Breast epithelium (tissue), 4 donors: ENCODE measurements at places on chromosomes 3 and 15. TPM values are rescaled to one million over a fixed set of nuclear protein-coding genes. Genes with fewer than 3 reads are reported as not detected.
A peak's percentile ranks its signal among the peaks of the same experiment; 100 is the strongest.

The ZNF774 gene
- total RNA-seq: 4.6 TPM

The WDR72 gene
- total RNA-seq: 0.66 TPM

DNA sequence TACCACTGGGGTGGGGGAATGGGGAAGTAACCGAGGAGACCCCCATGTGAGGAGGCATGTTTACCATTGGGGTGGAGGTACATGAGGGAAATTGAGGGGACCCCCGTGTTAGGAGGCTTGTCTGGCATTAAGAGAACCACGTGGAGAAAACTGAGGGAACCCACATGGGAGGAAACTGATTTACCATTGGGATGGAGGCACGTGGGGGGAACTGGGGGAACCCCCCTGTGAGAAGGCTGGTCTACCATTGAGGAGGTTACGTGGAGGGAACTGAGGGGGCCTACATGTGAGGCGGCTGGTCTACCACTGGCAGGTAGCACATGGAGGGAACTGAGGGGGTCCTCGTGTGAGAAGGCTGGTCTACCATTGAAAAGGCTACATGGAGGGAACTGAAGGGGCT, 159.4 kb downstream of the FBLN2 start:
- no peak for DNase-seq

GRCh38 chr3:41092844-41093243, 106.5 kb upstream of the CTNNB1 start:
- DNase-seq: no peak

GRCh38 chr3:3800080-3800455, 837 bp downstream of the LRRN1 start:
- DNase-seq: peak; percentile 53

The ACAN gene
- not detected for total RNA-seq

GRCh38 chr3:88433568-88433967, 283.8 kb downstream of the C3orf38 start:
- DNase-seq: no peak

The TMCO5A gene
- not detected for total RNA-seq

The MCTP2 gene
- total RNA-seq: 6.4 TPM

GRCh38 chr15:40053831-40054604, 15.0 kb upstream of the SRP14 start:
- no peak for DNase-seq

DNA sequence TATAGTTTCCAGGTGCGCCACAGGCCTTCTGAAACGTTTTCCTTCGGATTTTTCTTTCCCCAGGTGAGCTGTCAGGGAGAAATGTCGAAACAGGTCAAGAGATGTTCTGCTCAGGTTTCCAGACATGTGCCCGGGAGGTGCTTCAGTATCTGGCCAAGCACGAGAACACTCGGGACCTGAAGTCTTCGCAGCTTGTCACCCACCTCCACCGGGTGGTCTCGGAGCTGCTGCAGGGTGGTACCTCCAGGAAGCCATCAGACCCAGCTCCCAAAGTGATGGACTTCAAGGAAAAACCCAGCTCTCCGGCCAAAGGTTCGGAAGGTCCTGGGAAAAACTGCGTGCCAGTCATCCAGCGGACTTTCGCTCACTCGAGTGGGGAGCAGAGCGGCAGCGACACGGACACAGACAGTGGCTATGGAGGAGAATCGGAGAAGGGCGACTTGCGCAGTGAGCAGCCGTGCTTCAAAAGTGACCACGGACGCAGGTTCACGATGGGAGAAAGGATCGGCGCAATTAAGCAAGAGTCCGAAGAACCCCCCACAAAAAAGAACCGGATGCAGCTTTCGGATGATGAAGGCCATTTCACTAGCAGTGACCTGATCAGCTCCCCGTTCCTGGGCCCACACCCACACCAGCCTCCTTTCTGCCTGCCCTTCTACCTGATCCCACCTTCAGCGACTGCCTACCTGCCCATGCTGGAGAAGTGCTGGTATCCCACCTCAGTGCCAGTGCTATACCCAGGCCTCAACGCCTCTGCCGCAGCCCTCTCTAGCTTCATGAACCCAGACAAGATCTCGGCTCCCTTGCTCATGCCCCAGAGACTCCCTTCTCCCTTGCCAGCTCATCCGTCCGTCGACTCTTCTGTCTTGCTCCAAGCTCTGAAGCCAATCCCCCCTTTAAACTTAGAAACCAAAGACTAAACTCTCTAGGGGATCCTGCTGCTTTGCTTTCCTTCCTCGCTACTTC, 3.8 kb downstream of the BHLHE40 start:
- DNase-seq: no peak

DNA sequence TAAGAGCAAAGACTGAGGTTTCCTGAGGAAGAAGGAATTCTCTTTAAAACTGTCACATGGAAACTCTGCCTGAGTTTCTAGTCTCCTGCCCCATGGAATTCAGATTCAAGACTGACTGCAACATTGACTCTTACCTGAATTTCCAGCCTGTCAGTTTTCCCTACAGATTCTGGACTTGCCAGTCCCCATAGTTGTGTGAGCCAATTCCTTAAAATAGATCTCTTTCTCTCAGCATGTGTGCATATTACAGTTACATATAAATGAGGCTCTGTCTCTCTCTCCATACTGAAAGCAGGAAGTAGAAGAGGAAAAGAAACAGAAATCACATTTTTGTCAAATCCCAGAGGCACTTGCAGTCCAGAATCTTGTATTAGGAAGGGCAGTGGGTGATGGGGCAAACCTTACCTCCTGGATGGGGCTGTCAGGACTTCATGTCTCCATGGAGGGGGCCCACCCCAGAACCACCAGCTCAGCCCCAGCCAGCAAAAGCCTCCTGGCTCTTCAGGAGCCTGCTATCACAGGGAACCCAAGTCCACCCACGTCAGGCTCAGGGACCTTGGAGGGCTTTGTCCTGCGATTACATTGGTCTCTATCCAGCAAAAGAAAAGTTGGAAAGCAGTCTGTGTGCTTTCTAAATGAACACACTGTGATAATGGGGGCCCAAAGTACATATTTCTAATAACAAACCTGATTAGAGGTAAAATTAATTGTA, 18.8 kb upstream of the GOLGA8J start:
- no peak for DNase-seq

DNA sequence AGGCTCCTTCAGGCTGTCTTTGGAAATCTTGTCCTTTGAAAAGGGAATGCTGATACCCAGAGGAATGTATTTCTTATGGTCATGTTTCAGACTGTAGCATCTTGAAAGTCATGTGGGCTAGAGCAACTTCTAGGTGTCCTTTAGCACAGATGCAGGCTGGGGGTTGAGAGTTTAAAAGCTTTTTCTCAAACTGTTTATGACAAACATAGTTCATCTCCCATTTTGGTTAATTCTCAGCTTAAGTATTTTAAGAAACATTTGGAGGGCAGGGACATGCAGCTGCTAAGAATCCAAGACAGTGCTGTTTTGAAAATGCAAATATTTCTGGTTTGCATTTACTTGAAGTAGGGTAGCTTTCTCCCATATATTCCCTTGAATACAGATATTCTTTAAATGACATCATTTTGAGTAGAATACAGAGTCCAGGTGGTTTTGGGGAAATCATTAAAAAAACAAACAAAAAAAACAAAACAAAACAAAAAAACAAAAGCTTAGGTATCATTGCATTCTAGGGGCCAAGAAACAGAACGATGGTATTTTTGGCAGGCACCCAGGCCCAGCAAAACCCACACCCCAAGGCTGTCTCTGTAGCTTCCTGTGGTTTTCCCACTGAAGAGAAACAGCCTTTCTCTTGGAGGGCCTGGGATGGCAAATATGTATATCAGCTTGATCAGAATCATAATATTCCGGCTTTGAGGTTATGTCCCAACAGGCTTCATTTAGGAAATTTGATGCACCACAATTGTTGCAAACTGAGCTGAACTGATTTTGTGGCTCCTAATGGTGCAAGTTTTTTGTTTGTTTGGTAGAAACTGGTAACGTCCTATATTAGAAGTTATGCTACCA, 120.0 kb downstream of the ATG7 start:
- no peak for DNase-seq

The CBLB gene
- total RNA-seq: 70.8 TPM

The STRA6 gene
- total RNA-seq: 0.98 TPM

DNA sequence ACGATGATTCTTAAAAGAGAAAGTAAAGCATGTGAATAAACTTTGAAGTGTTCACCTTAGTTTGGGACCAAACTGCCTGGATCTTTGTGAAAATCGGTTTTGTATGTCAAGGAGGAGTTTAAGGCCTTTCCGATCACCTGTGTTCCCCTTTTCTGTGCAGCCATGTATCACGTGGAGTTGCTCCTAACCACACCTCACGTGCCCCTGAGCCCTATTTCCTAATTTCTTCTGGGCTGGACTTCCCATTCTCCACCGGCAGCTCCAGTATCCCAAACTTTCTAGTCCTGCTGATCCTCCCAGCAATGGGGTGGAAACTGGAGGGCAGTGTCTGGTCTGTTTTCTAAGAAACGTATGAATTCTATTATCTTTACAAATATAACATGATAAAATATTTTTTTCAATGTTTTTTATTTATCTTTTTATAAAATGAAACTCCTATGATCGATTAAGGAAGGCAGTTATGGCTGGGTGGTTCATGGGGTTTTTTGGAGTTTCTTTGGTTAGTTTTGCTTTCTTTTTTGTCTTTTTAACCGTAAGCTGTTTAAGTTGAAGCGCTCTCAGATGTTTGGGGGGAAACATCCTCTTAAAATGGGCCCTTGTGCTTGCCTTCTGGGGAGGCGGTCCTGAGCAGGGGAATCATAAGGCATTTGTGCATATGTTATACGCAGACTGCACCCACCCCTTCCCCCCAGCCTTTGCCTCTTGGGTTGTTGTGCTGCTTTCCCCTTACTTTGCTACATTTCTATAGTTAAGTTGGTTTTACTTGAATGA, 43.6 kb upstream of the WWTR1 start:
- no peak for DNase-seq

- no peak for DNase-seq
Measured at GRCh38 chr15:41917767-41918430, 24.0 kb upstream of the SPTBN5 start.

The TNFAIP8L3 gene
- 4.3 TPM for total RNA-seq

The ZNF621 gene
- 16.4 TPM for total RNA-seq

The ISLR gene
- total RNA-seq: 49.2 TPM

GRCh38 chr3:53137835-53138446, 7.7 kb upstream of the RFT1 start:
- DNase-seq: no peak

- no peak for DNase-seq
Measured at GRCh38 chr3:128563439-128563838, 70.4 kb upstream of the GATA2 start.

The C3orf85 gene
- not detected for total RNA-seq

The BTBD1 gene
- 87.5 TPM for total RNA-seq

GRCh38 chr3:27613846-27614500, 108.2 kb downstream of the EOMES start:
- no peak for DNase-seq

DNA sequence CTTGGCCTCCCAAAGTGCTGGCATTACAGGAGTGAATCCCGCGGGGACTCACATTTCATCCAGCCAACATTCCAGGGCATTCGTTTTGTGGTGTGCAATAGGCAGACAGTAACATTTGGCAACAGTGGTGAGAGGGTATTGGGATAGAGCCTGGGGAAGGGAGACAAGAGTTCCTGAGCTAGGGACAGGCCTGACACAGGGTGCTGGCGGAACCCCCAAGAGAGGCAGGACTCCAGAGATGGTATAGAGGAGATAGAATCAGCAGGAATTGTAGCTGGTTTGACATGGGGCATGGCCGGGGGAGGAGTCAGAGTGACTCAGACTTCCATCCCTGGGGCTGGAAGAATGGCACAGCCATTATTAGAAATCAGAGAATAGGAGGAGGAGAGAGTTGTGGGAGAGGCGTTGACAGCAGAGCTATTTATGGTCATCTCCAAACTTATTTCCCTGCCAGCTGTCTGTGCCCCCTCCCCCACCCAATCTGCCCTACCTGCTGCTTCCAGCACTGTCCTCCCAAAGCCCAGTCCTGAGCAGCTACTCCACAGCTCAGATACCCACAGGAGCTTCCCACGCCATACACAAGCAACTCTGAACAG, 4.4 kb upstream of the IDH2 start:
- DNase-seq: peak; percentile 75

- no peak for DNase-seq
Measured at GRCh38 chr3:13261892-13262291, 158.2 kb downstream of the NUP210 start.

DNA sequence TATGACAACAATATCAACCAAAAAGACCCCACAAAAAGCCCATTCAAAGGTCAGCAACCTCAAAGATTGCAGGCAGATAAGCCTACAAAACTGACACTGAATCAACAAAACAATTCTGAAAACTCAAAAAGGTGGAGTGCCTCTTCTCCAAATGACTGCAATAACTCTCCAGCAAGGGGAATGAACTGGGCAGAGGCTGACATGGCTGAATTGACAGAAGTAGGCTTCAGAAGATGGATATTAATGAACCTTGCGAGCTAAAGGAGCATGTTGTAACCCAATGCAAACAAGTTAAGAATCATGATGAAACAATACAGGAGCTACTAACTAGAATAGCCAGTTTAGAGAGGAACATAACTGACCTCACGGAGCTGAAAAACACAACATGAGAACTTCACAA, 20.4 kb upstream of the SLC25A38 start:
- no peak for DNase-seq

The MYLK gene
- 87.2 TPM for total RNA-seq

DNA sequence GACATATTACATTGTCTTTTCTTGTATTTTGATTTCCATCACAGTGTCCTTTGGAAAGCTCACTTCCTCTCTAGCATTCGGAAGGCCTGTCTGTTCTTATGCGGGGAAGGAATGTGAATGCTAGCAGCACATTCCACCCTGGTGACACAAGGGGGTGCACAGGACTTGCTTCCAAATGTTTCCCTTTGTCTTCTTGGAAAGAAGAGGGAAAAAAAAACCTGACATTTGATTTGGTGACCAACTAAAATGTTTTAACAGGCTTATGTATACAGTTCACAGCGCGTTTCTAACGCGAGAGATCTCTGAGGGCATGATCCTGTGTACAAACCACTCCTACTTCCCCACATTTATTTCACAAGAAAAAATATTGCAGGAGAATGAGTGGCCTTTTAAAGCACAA, 107.6 kb upstream of the FXR1 start:
- no peak for DNase-seq

DNA sequence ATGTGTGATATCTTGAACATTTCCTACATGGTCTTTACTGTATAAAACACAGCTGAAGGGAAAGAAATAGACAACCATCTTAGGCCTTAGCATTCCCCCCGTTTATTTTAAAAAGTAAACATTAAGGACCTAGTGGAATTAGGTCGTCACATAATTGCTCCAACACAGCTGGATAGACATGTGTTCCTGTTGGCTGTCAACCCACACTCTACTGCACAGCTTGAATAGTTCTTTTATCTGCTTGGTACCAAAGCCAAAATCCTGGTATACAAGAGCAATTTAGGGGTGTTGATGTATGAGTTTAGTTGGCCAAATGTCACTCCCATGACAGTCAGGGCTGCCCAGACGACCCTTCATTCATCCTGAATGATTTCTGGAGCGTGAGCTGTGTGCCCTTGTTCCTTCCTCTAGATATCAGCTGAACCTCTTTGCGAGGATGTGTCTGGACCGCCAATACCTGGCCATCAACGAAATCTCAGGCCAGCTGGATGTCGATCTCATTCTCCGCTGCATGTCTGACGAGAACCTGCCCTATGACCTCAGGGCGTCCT, 179.7 kb downstream of the ITPR1 start:
- no peak for DNase-seq

The SNX22 gene
- 0.98 TPM for total RNA-seq

The LRTM1 gene
- not detected for total RNA-seq
